ENCODE measurements at places on chromosomes 12 and 14.

DNA sequence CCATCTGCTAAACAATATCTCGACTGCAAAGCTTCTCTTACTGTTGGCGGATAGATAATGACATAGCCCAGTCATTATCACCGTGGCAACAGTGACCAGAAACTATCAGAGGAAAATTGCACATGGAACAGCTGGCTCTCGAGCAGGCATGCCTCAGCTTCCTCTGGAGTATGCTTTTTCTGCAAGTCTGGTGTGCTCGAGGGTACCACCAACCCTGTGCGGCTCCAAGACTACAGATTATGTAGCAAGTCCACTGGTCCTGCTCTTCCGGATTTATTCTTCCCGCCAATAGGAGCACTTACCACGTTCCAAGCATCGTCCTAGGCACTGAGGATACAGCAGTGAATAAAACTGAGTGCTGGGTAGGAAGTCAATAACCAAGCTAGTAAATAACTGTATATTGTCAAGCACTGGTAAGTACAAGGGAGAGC lies 1.4 kb upstream of the GLRX5 start:
- DNase-seq, result peak; percentile 31

GRCh38 chr12:1562813-1563407 lies 31.5 kb downstream of the FBXL14 start:
- DNase-seq, result no peak

- no peak for DNase-seq
Measured at GRCh38 chr14:101101456-101102056, 198.0 kb upstream of the RTL1 start.

DNA sequence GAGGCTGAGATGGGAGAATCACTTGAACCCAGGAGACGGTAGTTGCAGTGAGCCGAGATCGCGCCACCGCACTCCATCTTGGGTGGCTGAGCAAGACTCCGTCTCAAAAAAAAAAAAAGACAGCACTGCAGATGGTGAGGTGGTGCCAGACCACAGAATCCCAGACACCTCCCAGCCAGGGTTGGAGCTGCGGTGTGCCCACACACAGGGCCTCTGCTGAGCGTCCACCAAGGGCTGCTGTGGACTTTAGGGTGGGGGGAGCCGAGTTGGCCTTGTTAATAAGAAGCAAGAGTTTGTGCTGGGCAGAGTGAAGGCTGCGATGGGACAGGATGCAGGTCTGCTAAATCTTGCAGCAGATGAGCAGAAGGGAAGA lies 14.2 kb downstream of the KMT5A start:
- no peak for DNase-seq

- DNase-seq, result peak; percentile 19
Measured at GRCh38 chr14:59870277-59871165, at the start of gene RTN1. TSS of gene RTN1 (minus strand) at chr14:59870776. CDS start at chr14:59870630, 146 bp downstream.

DNA sequence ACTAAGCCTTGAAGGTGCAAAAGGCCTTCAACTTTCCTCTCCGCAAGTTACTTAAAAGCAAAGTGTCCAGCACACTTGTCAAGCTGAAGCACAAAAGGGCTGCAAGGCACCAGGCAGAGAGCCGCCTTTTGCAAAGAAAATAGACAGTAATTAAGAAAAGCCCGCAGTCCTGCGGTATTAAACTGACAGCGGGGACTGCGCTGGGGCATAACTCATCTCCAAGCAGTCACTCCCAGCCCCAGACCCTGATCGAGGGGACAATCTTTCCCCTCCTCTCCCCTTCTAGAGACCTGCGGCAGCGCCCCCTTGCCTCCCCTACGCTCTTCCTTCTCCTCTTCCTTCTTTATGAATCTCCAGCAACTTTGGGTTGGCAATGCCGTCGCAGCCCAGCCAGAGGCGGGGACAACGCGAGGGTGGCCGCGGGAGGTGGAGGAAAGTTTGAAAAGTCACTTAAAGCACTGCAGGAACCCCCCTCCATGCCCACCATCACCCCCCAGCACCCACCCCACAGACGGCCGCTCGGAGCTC lies 200.9 kb upstream of the CAND1 start:
- no peak for DNase-seq

DNA sequence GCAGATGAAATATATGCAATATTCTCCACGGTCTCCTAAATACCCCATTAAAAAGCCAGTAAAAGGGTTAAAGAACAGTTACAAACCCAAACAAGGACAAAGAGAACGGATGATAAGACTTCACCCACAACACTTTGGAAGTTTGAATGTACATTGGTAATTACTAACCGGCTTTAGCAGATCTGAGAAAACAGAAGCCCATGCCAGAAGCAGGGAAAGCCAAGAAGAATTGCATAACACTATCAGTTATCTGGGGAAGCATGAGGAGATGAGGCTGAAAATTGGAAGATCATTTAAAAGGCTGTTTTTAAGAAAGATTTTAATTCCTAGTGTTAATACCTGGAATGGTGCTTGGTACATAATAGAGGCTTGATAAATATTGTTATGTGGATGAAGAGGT lies 55.6 kb upstream of the MYBPC1 start:
- no peak for DNase-seq

- no peak for DNase-seq
Measured at GRCh38 chr14:55502746-55503284, 62.4 kb upstream of the TBPL2 start.

DNA sequence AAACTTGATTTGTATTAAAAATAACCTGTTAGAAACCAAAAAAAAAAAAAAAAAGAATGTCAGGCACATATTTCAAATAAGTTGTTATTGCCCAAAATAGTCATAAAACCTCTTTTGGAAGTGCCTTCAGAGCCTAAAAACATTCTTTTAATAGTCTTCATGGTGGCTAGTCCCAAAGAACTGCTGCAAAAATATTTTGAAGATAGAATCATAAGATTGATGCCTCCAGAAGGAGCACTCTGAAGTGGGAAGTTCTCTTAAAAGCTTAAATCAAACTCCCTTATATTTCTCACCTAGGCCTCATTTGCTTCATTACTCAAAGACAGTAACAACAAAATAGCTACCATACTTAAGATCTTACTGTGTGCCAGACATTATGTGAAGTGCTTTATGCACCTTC lies 27.2 kb upstream of the NT5DC3 start:
- DNase-seq, result no peak

DNA sequence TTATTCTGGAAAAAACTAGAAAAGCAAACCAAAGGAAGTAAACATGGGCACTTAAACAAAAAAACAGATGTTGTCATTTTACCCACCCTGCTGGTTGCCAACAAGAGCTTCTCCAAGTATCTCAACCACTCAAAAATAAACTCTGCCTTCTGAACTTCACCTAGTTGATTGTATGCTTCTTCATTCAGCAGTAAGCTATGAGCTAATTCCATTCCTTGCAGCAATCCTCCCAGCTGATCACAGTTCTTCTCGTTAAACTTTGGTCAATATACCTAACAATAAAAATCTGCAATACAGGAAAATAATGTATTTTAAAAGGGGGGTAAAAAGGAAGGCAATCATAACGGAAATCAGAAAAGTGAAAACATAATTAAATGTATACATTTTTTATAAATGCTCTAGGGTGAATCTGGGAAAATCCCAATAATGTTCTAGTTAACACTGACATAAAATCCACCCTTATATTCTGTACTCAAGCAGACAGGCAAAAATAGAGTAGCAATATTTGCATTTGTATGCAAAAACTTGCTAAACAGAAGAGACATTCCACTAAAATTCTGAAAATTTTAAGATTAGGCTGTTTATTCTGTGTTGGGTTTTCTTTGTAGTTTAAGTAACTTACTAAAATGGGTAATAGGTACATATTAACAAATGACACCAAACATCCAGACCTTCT lies 17.4 kb downstream of the HEATR5A start:
- DNase-seq, result no peak

GRCh38 chr12:22215467-22216253 lies 118.8 kb downstream of the ST8SIA1 start:
- no peak for DNase-seq

DNA sequence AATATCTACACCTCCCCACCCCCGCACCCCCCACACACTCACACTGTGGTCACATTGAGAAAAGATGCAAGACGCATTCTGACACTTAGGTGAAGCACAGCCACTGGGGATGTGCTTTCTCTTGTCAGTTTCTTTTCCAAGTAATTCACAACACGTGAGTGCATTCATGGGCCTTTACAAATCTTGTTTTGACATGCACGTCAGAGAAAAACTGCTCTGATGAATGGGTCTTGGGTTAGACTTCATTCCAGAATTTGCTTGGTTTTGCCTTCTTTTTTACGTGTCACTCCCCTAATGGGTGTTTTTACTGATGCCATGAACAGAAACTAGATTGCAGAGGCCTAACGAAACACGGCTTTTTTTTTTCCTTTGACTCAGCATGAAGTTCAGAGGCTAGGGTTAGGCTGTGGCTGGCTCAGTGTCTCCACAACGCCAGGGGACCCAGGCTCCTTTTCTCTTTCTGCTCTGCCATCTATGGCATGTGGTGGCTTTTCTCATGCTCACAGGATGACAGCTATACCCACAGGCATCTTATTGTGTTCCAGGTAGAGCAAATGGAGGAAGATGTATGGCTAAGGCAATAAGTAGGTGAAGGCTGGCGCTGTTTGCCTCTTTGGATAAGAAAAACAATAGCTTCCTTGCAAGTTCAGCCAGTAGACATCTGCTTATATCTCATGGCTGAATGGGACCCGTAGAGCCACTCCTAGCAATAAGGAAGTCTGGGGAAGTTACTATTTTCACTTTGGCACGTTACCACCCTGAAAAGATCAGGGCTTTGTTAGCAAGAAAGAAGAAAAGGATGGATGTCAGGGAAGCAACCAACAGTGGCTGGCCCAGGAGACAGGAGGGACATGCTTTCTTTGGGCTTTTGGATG lies 253.3 kb downstream of the SLC15A4 start:
- peak; percentile 8 for DNase-seq

- DNase-seq, result no peak
Measured at GRCh38 chr12:64907097-64907496, 82.7 kb downstream of the TBC1D30 start.

- DNase-seq, result no peak
Measured at GRCh38 chr12:120836114-120836684, 68.0 kb downstream of the SPPL3 start.

GRCh38 chr12:120994059-120994458 lies 15.7 kb downstream of the HNF1A start:
- no peak for DNase-seq

DNA sequence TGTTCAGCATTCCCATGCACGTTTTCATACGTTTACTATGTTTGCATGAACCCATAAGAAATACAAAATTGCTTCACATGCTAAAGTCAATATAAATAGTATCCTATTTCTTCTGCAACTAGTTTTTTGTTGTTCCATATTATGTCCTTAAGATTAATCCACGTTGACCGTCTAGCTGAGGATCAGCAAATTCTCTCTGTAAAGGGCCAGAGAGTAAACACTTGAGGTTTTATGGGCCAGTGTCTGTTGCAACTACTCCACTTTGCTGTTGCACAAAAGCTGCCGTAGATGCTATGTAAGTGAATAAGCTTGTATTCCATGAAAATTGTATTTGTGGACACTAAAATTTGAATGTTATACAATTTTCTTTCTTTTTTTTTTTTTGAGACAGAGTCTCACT lies 21.1 kb upstream of the PITPNM2 start:
- DNase-seq, result no peak

DNA sequence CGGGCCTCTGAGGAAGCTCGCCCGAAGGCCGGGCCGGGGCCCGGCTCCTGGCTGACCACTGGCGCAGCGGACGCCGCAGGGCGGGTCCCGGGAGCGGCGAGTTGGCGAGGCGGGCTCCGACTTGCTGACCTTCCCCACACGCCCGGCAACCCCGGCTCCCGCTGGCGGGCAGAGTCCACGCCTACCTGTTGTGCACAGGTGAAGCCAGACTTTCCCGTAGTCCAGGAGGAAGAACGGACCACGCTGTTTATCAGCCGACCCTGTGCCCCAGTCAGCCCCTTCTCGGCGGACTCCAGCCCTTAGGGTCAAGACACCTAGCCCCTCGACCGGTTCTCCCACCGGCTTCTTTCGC lies 407 bp downstream of the HEATR5A start:
- DNase-seq, result peak; percentile 18

Measured in CD4-positive, CD25-positive, alpha-beta regulatory T cell (primary cell).